Astrocyte of the spinal cord (primary cell): ENCODE measurements at places on chromosomes 13 and 19.

- DNase-seq, result no peak
These were observed 70.1 kb downstream of the DCLK1 start for GRCh38 chr13:36061054-36061453.

- DNase-seq, result no peak
These were observed 39.3 kb downstream of the ZNF45 start for GRCh38 chr19:43895727-43896308.

DNA sequence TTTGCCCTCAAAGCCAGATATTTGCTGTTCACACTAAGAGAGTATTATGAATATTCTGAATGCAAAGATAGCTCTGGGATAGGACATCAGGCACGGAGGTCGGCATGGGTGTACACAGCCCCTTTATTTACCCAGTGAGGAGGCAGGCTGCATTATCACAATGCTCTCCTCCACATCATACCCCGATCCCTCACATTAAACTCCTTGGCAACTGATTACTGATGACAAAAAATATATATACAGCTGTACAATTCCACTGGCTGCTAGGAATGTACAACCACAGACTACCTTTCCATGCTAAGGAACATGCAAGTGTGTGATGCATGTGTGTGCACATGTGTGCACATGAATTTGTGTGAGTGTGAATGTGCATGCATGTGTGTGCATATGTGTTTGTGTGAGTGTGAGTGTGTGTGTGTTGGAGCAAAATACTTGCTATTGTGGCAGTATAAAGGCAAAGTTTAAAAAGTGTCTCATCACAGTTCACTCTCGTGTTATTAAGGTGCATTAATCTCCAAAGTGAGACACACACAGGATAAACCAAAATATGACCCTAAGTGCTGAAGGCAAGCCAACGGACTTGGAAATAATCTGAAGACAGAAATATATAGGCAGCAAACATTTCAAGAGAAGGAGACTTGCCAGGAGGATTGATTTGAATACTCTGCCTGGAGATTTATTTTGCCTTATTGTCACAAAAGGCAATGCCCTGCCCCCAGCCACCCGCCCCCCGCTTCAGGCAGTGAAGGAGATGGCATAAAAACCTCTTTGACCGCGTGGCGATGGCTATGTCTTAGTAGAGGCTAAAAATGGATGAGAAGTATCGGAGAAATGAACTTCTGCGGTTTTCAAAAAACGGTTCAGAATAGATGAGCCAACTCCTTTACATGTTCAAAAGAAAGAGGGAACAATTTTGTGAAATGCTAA is 274.8 kb downstream of the TSHZ3 start:
- DNase-seq, result no peak

DNA sequence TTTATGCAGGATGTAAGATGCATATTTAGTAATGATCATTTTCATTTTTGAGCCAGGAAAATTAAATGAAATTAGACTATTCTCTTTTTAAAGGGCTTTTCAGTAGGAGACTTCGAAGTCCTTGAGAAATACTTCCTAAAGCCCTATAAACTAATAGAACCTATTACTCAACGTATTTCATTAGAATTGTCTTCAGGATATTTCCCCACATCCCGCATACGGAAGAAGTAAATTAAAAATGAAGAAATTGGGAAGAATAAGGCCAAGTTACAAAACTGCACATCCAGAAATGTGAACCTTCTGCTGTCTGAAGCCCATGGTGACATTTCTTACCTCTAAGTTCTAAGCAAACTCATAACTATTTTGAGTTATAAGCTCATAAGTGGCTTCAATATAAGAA is 66.5 kb downstream of the RXFP2 start:
- no peak for DNase-seq

DNA sequence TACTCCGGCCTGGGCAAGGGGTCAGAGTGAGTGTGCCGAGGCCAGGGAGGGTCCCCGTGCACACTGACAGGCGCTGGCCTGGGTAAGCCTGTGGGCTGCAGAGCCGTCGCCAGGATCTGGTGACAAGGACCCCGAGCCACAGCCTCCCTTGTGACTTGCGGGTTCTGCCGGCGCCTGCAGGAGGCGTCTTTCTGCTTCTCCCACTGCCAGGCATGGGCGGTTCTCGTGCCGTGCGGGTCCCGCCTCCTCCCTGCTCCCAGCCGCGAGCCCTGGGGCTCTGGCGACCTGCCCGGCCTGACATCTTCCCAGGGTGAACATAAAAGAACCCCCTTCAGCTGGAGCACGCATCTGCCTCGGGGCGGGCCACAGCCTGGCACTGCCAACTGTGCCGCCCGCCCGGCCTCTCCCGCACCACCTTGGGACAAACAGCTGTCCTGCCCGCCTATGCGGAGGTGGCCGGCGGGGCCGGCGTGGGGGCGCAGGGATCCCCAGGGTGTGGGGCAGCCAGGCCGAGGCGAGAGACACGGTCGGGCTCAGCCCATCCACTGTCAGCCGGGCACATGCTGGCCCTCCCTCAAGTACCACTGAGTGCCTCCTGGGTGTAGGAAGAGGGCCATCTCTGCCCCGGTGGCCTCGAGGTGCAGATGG is 1.5 kb upstream of the HCN2 start:
- peak; percentile 83 for DNase-seq

DNA sequence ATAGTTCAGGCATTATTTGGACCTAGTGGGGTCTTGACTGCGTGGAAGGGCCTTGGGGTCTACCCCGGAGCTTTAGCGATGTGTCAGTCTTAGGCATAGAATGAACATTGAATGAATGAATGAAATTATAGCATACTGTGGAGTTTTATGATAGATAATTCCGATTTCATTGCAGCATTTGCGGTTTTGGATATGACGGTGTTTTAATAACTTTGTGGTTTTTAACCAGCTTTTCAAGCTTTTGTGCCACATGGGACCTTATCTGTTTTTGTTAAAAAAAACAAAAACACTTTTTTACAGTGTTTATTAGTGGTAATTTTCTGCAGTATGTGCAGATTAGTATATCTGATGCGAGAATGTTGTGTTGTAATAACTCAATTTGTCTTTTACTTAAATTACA is 696 bp downstream of the NUP58 start:
- no peak for DNase-seq

DNA sequence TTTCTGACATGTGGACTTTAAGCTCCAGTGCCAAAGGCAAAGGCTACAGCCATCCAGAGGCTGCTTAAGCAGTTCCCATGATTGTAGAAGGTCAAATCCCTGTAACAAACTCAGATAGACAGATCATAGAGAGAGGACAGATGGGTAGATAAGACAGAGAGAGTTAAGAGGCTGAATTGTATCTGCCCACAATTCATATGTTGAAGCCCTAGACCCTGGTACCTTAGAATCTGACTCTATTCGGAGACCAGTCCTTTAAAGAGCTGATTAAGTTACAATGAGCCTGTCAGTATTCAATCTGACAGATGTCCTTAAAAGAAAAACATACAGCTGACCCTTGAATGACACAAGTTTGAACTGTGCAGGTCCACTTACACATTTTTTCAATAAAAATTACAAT is 115.2 kb downstream of the RAP2A start:
- DNase-seq, result no peak

GRCh38 chr19:48745208-48745995 is 1.3 kb downstream of the IZUMO1 start:
- DNase-seq, result peak; percentile 66

- no peak for DNase-seq
These were observed 5.5 kb upstream of the ZFP36 start for GRCh38 chr19:39401070-39401548.

GRCh38 chr13:110023729-110024644 is 237.6 kb upstream of the IRS2 start:
- DNase-seq, result peak; percentile 21

GRCh38 chr13:46751811-46752635 is 44.9 kb downstream of the ESD start:
- peak; percentile 43 for DNase-seq

DNA sequence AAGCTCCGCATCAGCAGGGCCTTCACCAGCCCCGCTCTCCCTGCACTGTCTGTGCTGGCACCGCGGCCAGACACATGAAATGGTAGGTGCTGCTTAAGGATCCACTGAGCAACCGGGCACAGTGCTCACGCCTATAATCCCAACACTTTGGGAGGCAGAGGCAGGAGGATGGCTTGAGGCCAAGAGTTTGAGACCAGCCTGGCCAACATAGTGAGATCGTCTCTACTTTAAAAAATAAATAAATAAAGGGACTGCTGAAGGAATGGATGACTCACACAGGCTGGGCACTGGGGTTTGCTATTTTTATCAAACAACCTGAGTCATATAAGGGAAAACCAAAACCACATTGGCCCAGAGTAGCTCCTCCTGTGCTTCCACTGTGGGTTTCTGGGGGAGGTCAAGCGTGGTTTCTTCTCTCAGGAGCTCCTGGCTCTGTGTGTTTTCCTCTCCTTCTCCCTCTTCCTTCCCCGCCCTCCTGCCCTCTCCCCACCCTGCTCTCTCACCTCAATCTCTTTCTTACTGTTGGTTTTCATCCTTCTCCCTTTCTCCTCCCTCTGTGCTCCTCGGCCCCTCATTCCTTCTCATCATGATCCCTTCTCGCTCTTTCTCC is 21.3 kb downstream of the VRK3 start:
- peak; percentile 91 for DNase-seq

DNA sequence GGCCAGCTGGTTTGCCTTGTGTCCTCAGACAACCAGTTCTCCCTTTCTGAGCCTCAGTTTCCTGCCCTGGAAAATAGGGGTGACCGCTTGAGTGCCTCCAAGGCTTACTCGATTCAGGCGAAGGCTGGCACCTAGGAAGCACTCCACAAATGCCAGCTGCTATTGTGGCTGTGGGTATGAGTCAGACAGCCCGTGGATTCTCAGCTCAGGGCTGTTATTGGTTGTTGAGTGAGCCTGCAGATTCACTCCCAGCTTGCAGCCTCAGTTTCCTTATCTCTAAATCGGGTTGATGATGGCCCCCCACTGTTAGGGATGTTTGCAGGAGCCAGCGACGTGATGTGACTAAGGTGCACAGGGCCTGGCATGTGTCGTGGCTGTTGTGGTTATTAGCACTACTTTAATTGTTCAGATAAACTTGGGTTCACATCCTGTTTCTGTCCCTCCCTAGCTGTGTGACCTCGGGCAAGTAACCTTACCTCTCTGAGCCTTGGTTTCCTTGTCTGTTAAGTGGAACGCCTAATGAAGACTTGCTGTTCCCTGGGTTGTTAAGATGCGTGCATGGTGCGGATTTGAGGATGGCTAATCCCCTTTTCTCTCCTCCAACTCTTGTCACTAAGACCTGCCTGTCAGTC is 2.4 kb downstream of the MARK4 start:
- DNase-seq, result peak; percentile 22

GRCh38 chr13:65470781-65471180 is 1759.4 kb downstream of the PCDH9 start:
- peak; percentile 14 for DNase-seq

DNA sequence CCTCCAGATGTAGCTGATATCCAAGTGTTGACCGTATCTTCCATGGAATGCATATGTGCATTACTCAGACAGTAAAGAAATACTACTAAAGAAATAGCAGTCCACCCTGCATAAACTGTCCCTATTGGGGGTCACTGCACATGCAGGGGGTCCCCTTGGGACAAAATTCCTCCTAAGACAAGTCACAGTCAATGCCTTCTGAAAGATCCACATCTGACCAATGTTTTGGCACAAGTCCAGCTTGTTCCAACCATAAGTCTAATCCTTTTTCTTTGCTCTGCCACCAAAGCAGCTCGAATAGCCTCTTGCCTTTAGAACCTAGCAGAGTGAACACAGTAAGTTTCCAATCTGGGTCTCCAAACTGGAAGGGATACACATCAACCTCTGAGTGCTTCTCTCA is 87.9 kb downstream of the DIAPH3 start:
- DNase-seq, result no peak

DNA sequence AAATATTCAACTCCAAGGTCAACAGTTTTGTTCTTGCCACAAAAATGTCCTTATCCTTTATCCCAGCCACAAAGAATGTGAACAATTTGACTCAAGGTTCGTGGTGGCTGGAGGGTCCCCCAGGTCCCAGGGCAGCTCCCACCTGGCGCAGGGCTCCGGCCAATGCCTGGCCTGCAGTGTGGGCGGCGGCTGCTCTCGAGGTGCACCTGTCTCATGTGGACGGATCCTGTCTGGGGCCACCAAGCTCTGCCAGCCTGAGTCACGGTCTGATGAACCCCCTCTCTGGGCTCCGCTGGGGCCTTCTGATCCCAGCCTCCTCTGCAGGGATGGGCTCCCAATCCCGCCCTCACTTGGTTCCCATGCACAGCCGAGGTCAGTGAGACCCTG is 49.4 kb downstream of the GAS6 start:
- peak; percentile 48 for DNase-seq

DNA sequence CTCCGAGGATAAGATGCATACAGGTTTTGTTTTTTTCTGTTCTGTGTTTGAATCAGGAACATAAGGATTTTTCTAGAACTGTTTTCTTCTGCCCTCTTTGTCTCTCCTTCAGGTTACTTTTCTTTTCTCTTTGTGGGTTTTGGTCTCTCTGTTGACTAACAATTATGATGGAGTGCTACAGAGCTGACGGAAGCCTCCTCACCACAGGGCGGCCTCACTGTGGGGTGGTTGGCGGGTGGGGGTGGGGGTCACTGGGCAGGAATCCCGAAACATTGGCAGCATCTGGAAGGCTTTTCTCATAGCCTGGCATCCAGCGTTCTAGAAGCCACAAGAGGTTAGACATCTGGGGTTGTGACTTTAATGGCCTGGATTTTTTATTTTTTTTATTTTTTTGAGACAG is 12.0 kb upstream of the MATK start:
- no peak for DNase-seq

DNA sequence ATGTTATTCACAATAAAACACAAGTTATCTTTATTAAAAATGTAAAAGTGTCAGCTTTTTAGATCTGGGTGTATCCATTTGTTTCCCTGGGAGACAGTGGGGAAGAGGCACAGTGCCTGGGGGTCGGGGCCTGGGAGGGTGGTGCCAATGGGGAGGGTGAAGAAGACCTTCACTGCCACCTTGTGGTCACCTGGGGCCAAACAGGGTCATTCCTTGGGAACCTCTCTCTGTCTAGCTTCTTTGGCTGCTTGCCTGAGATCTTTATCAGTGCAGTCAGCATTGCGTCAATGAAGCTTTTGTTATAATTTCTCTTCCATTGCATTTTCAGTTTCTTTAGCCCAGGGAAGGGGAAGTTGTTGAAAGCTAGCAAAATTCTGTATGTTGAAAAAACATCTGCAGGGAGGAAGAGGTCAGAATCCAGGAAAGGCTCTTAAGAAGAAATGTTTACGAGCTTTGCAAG is 39.1 kb downstream of the PCDH8 start:
- peak; percentile 20 for DNase-seq

- DNase-seq, result peak; percentile 2
These were observed 73.9 kb upstream of the SLC10A2 start for GRCh38 chr13:103140001-103140671.

GRCh38 chr13:42173789-42174343 is 98.1 kb upstream of the AKAP11 start:
- DNase-seq, result no peak

GRCh38 chr19:32257326-32258073 is 87.9 kb upstream of the ZNF507 start:
- no peak for DNase-seq

GRCh38 chr19:4279530-4280422 is 710 bp downstream of the SHD start:
- DNase-seq, result no peak

- peak; percentile 28 for DNase-seq
These were observed 516 bp downstream of the ZNF175 start for GRCh38 chr19:51571599-51571998.
